ENCODE measurements at places on chromosomes 2 and 18.
A peak's percentile ranks its signal among the peaks of the same experiment; 100 is the strongest.

- DNase-seq: no peak
Observed at GRCh38 chr2:39160982-39161381, 40.1 kb upstream of the SOS1 start.

- DNase-seq: no peak
Observed at GRCh38 chr18:79983793-79984192, 4.6 kb downstream of the TXNL4A start.

- DNase-seq: no peak
Observed at GRCh38 chr18:361941-362310, 94.1 kb upstream of the THOC1 start.

- DNase-seq: no peak
Observed at GRCh38 chr2:204657024-204657423, 111.7 kb downstream of the PARD3B start.

GRCh38 chr2:206846331-206846730 lies 80.9 kb downstream of the FASTKD2 start:
- no peak for DNase-seq

DNA sequence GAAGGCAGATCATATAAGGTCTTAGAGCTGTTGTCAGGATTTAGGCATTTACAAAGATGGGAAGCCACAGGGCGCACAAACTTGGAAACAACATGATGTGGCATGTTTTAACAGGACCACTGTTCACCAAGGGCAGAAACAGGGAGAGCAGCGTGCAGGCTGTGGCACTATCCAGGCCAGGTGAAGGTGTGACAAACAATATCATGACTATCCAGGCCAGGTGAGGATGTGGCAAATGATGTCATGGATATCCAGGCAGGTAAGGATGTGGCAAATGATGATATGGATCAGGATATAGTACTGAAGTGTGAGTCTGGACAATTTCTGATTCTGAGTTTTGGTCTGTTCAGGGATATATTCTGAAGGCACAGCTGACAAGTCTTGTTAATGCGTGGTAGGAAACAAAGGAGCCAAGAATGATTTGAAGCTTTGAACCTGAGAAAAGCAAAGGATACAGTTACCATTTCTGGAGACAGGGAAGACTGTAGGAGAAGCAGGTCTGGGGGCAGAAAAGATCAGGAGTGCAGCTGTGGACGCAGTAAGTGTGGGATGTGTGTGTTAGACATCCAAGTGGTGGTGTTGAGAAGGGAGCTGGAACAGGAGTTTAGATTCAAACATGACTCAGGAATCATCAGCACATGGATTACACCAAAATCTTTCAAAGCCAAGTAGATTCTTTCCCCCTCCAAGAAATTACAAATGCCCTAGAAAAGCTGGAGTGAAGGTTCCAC lies 205.9 kb downstream of the TMEM163 start:
- DNase-seq: no peak

GRCh38 chr2:95669441-95669991 lies 77.7 kb downstream of the TRIM43 start:
- no peak for DNase-seq

DNA sequence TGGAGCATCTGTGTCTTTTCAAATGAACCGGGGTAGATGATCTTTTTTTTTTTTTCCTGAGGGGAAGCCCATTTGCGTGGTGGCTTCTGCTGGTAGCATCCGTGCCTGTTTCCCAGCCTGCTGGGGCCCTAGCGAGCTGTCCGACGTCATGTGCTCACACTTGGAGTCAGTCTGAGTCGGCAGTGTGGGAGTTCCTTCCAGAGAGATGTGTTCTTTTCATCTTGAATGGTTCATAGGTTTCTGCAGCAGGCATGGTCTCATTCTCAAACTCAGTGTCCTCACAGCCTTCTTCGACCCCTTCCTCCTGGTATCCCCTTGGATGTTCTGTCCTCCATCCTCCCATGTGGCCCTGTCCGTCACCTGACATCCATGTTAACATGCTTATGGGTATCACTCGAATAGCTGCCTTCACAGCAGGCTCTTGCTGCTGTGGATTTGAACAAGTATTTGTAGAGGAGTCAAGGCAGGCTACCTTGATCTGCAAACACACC lies 51.0 kb downstream of the LDLRAD4 start:
- DNase-seq: no peak

DNA sequence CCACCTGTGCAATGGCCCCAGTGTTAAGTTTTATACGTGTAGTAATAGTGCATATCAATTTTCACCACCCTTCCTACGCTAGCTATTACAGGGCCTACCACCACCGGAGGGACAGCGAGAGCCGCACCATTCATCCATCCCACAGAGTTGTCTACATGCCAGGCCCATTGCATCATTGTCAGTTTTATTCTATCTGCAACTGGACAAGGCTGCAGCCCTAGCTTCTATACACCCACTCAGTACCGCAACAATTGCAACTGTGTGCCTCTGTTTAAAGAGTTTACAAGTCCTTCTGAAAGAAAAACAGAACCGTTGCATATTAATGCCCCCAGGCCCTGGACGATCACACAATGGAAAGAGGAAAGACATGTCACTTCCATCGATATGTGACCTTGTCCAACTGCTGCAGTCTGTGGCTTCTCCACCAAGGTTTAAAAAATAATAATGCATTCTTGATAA lies 58.6 kb downstream of the ZEB2 start:
- DNase-seq: no peak

DNA sequence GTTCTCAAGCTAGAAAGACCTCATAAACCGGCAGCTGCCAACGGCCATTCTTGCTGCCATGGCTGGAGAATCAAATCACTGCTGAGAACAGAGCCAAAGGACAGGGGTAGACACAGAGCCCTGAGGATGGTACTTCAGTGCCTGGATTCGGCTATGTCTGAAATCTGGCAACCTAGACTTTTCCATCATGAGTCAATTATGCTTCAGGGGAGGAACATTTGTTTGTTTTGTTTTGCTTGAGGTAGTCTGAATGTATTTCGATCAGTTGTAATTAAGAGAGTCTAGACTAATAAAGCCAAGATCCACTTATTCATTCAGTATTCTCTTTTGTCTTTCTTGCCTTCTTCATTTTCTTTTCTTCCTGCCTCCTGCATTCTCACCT lies 122.8 kb upstream of the SH3BP4 start:
- no peak for DNase-seq

GRCh38 chr2:161139098-161139987 lies 20.9 kb upstream of the TANK start:
- no peak for DNase-seq

DNA sequence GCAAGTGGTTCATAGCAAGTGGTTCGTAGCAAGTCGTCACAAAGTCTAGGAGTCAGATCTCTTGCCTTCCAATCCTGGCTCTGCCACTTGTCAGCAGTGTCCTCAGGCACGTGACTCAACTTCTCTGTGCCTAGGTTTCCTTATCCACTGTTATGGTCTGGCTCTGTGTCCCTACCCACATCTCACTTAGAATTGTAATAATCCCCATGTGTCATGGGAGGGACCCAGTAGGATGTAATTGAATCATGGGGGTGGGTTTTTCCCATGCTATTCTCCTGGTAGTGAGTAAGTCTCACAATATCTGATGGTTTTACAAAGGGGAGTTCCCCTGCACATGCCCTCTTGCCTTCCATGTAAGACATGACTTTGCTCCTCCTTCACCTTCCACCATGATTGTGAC lies 51.8 kb upstream of the AP1S3 start:
- DNase-seq: no peak

GRCh38 chr18:67072791-67073190 lies 443.7 kb downstream of the DSEL start:
- DNase-seq: peak; percentile 73

DNA sequence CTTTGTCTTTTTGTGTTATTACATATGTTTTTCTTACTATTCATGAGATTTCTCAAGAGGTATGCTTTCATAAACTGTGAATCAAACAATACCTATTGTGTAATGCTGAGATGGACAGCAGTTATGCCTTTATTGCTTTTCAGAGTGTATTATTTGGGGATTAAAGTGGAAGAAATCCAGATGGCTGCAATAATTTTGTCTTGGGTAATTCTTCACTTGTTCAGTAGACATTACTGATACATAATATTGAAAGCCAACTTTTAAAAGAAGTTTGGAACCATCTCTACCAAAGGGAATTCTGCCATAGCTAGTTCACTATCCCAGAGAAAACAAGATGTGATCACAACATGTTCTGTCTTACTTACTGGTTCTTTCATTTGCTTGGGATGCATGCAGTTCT lies 253.4 kb upstream of the ZSWIM2 start:
- DNase-seq: no peak

- DNase-seq: peak; percentile 80
Observed at GRCh38 chr2:206158563-206159345, 490 bp downstream of the NDUFS1 start.

DNA sequence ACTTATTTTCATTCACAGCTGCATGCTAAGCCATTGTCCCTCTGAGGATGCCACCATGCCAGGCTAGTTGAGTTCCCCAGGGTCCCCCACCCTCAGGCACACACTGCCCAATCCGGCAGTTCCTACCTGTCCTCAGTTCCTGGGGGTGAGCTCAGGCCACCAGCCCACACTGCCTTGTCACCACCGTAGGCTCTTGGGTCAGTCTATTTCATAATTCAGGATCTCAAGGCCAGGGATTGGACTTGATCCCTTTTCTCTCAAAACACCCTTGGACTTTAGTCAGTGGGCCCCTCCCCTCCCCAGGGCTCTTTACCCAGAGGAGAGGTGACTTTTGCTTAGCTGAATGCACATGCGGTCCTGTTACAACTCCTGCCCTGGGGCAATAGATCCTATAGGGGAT lies 18.7 kb upstream of the MC2R start:
- no peak for DNase-seq

DNA sequence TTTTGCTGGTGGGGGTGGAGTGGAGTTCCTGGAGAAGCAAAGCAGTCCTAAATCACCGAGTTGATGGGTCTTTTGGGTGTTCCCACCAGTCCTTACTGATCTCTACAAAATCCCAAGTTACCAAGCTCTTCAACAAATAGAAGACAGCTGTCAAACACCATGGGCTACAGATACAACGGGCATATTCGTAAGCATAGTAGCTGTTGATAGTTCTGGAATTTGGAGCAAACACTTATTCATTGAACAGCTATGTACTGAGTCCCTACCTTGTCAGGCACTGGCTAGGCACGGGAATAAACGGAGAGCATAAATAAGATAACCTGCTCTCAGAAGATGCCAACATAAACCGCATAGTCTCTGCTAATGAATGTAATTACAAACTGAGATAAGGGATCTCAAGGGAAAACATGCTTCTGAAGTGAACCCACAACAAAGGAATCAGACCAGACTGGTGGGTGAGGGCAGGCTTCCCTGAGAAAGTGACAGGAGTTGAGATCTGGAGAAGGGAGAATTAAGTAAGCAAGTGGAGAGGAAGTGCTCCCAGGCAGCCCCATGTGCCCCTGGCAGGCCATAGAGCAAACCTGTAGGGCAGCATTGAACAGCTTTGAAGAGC lies 947 bp upstream of the ANKRD44 start:
- DNase-seq: no peak

- no peak for DNase-seq
Observed at GRCh38 chr2:8314063-8314462, 367.8 kb upstream of the ID2 start.

- no peak for DNase-seq
Observed at GRCh38 chr18:78531637-78532036, 448.0 kb upstream of the SALL3 start.

DNA sequence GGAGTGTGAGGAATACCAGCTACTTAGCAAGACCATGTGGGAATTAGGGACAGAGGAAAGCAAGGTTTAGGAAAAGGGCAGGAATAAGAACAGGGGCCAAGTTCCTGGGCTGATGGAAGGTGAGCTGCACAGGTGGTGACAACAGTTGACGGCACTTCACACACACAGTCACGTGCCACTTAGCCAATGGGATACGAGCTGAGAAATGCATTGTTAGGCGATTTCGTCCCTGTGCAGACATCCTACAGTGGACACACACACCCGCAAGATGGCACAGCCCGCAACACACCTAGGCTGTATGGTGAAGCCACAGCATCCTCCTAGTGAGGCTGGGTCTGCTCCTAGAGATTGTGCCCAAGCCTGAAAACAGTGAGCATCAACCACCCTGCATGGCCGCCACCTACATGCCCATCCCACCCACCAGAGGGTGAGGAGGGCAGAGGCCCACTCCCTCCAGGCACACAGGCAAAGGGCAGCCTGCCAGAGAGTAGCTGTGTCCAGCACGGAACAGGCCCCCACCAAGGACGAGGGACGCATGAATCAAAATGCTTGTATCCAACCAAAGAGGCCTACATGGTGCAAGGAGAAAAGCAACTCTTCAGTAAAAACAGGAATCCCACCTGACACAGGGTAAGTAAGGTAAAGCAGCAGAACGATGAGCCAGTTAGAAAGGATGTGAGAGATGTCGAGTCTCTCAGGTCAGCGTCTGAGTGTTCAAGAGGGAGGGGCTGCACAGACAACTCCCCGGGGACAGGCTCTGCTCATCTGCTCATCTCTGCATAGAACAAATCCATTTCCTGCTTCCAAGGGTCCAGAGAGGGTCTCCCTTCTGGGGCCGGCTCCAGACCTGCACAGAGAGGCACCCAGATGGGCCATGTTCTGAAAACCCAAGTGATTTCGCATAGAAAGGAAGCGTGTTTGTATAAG lies 51.3 kb downstream of the ZNF516 start:
- DNase-seq: no peak

DNA sequence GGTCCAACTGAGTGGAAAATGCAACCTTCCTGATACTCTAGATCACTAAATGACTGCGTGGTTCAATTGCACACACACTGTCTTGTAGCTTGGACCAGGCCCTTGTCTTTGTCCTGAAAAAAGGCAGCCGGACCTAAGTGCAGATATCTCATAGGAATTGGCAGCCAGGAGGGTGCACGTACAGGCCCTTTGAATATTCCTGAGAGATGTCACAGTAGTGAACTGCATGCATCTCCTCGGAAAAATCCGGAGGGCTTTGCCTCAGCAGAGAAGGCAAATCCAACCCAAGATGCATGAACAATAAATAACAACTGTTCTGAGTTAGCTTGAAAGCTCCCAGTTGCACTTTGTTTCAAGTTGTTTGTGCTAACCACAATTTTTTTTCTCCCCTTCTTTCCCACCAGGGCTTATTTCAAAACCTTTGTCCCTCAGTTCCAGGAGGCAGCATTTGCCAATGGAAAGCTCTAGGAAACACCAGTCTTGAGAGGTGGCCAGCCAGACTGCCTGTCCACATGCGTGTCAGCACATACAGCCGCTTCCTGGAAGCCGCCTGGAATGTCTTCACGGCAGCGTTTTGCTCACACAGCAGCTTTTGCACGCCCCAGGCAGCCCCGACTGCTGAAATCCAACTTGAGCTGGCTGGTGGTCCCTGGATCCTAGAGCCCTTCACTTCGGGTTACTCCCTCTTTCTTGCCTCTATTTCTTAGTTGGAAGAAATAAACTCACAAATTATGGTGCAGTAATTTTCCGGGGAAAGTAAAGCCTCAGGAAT lies 54.4 kb upstream of the FOSL2 start:
- no peak for DNase-seq
